ENCODE measurements at places on chromosomes 6 and 20.

DNA sequence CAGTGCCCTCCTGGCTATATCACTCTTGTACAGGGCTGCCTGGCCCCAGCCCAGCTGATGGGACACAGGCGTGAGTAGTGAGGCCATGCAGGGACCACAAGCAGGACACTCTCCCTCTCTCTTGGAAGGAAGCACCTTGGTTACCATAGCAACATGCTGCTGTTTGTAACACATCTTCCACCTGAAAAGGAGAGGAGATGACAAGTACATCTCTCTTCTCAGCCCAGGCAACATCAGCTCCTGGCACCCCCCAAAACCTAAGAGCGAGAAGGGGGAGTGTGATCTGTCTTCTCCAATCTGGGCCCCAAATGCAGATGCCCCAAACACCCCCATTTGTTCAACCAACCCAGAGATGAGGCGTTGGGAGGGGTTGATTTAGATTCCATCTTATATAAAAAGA is 49.9 kb downstream of the KCNB1 start:
- DNase-seq = no peak

DNA sequence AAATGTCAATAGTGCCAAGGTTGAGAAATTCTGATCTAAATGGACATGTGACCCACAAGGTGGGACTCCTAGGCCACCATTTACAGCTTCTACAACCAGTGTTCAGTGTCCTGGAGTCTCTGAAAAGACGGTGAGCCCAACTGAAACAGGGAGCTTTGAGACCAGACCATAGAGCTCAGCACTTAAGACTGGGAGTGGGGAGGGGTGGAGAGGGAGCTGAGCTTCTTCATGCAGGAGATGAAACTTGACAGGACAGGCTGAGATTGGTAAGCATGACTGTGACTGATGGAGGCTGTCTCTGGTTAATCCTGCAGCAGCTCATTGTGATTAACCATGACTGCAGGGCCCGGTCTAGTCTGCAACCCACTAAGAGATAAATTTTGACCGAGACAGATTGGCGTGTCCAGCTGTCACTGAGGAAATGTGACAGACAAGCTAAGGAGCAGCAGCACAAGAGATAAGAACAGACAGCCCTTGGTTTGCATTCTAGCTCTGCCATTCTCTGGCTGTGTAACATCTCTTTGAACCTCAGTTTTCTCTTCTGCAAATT is 1.4 kb upstream of the AAR2 start:
- no peak for DNase-seq

DNA sequence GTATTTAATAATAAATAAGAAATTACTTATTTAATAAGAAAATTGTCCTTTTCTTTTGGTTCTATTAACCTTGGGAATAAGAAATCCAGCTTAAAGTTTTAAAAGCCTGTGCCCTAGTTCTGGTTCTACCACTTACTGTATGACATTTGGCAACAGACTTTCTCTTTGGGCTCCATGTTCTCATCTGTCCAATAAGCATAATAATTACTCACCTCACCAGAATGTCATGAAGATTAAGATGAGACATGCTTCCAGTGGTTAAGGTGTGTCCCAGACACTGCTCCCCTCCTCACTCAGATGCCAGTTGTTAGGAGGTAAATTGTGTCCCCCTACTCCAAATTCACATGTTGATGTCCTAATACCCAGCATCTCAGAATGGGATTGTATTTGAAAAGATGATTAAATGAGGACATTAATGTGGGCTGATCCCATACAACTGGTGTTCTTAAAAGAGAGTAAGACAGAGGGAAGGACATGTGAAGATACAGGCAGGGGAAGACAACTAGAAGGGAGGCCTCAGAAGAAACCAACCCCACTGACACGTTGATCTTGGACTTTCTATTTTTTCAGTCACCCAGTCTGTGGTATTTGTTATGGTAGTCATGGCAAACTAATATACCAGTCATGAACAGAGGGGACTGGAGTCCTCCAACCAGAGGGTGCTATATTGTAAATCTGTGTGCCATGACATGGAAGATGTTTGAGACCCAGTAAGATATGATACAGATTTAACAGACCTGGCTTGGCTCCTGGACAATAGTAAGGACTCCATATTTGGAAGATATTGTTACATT is 6.4 kb upstream of the MICAL1 start:
- DNase-seq = no peak

- DNase-seq = no peak
These were observed 82.0 kb upstream of the EDN1 start for GRCh38 chr6:12208190-12208589.

- no peak for DNase-seq
These were observed 369.1 kb downstream of the MAFB start for GRCh38 chr20:40319741-40320516.

- no peak for DNase-seq
These were observed 45.4 kb downstream of the SYNJ2 start for GRCh38 chr6:158026901-158027589.

DNA sequence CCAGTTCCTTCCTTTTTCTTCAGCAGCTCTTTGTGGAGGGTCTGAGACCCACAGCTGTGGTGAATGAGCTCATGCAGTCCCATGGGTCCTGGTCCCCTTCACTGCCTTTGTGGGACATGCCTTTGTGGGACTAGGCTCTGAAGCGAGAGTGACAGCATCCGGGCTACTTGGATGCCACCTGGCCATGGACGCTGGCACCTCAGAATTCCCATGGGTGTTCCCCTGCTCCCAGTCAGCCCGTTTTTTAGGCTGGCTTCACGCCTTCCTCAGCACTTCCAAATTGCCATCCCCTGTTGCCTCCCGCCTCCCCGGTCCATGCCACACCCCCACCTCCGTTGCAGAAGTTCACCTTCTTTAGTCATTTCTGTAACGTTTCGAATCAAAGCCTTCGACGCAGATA is 45.1 kb downstream of the RAMACL start:
- DNase-seq = no peak

DNA sequence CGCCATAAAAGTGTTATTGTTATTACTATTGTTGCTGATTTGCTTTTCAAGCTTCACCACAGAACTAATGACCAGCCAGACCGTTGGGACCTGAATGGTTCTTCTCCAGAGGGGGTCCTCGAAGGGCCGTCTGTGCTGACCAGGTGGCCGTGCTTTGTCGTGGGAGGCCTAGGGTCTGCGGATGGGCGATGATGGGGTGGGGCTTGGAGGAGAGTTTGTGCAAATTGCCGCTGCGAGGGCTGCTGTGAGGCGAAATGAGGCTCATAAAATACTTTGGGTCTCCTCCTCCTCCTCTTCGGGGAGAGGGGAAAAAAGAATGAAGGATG is 6.0 kb upstream of the ZBTB22 start:
- no peak for DNase-seq

DNA sequence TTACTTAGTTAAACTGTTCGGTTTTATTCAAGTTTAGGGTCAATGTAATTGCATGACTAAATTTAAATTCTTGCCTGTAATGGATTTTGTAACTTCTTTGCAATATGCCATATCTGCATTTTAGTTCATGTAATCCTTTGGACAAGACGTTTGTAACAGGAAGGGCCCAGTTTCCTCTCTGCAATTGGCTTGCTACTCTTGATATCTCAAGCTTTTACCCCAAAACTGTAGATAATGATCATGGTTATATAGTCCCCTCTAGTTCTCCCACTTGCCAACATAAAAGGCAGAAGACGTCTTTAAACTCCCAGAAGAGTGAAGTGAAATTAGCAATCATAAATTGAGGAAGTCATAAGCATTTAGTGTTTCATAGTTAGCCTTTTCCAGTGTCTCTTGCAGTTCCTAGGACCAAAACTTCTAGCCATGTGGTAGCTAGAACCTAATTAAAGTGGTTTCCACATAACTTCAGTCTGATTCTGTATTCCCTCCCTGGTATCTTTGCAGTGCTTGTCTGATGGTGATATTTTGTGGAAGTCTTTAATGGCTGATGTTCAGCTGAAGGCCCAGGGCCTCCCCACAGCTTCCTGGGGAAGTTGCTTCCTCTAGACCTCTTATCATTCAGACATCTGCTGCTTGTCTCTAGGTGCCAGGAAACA is 117.8 kb upstream of the SUPT3H start:
- DNase-seq = no peak

DNA sequence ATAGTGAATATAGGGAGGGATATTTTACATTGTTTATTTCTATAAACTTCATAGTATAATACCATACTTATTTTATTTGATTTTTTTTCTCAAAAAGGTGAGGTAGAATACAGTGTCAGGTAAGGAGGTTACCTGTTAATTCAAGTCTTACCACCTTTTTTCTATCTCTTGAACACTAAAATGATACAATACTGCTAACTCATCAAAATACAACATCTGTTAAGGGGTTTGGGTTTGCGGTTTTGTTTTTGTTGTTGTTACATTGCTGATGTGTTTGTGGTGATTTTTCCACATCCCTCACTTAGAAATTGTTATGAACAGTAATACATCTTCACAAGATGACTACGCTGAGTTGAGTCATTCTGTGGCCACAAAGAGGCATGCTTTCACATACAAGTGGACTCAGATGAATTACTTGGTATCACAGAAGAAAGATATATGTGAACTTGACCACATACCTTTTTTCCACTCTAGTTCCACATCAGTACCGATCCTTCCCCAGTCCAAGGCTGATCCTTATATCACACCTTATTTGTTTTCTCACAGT is 139.4 kb upstream of the ID4 start:
- no peak for DNase-seq

DNA sequence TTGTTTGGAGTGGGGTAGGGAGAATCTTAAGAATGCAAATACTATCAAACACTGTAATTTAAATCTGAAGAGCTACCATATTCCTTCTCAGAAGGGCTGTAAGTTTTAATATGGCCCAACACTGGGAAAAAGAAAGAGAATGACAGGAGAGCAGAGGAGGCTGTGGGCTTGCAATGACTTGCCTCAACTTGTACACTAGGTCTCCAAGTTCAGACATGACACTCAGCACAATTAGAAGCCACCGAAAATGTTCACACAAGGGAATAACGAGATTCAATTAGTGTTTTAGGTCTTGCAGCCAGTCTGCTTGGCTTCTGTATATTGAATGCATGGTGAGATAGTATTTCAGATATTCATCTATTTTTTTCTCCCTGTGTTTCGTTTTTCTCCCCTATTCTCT is 89.4 kb downstream of the HS3ST5 start:
- no peak for DNase-seq

- DNase-seq = no peak
These were observed 368.9 kb upstream of the JARID2 start for GRCh38 chr6:14876778-14877613.

Measured in NCI-H1436 (cell line).